ENCODE measurements at places on chromosomes 2 and 18. TPM values are rescaled to one million over a fixed set of nuclear protein-coding genes. Genes with fewer than 3 reads are reported as not detected.

Gene RFX8
- total RNA-seq = 0.60 TPM

Gene DHRS9
- total RNA-seq = 2.6 TPM

Gene FSHR
- not detected for total RNA-seq

Gene DTNA
- 0.43 TPM for total RNA-seq

Gene BMP10
- not detected for total RNA-seq

DNA sequence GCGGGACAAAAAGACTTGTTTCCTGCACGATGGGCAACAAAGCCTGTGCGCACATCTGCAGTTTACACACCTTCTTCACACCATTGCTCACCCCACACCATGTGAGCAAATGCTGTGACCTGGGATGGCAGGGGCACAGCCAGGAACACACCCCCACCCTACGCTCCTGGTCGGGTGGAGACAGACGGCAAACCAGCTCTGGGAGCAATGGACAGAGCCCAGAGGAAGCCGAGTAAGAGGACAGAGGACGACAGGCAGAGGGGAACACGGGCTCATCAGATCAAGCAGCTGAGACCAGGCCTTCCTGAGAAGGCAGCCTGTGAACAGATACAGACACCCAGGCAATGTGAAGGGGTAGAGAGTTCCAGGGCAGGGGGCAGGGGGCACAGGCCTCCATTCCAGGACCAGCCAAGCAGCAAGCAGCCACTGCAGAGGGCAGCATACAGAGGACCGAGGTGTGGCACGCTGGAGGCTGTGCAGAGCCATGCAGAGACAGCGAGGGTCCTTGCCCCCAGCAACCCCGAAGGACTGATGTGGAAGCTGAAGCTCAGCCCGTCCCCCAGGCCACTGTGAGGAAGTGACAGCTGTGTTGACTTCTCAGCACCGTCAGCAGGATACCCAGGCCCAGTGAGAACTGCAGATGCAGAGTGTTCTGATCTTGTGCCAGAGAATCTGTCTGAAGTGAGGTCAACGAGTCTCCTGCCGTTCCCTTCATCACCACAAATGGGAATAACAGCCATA, 46.2 kb downstream of the PARD6G start:
- H3K4me1 ChIP-seq = peaks cover 6% of the 10 kb centered on the region
- H3K4me3 ChIP-seq = no peak overlapping the region
- DNase-seq = no peak
- H3K27me3 ChIP-seq = peaks cover 44% of the 10 kb centered on the region

GRCh38 chr2:105943977-105944376, 199.3 kb downstream of the NCK2 start:
- DNase-seq = no peak
- no peaks in the 10 kb centered on the region for H3K27me3 ChIP-seq
- H3K4me3 ChIP-seq = no peak overlapping the region
- no peak overlapping the region for H3K27ac ChIP-seq

DNA sequence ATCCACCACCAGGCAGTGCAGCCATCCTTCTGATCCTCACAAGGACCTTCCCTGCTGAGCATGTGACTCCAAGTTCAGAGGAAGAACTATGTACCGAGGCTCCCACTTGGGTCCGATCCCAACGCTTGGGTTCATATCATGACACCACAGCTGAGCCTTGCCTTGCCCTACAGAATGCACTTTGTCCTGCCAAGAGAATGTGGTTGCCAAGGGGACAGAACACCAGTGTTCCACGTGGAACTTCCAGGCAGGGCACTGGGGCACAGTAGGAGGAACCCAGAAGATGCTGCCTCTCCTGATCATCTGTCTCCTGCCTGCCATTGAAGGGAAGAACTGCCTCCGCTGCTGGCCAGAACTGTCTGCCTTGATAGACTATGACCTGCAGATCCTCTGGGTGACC, at the start of gene TEX51:
TSS of gene TEX51 (plus strand) at position 255 of the 400 bp plus-strand sequence. CDS start at position 284, 29 bp downstream.
- no peak within 1 kb of the TSS for H3K4me3 ChIP-seq
- H3K4me1 ChIP-seq = no peaks in the 10 kb centered on the region
- H3K36me3 ChIP-seq = no peaks in the 10 kb centered on the region
- DNase-seq = no peak

- H3K4me1 ChIP-seq = peaks cover 24% of the 10 kb centered on the region
- H3K36me3 ChIP-seq = peaks cover 17% of the 10 kb centered on the region
- H3K4me3 ChIP-seq = no peak overlapping the region
- DNase-seq = no peak
- no peak overlapping the region for H3K27ac ChIP-seq
These were observed 21.2 kb downstream of the SMAD4 start for GRCh38 chr18:51051105-51051712.

- peak overlapping the region; percentile 86 for H3K27ac ChIP-seq
- peak; percentile 84 for DNase-seq
- H3K4me1 ChIP-seq = peaks cover 83% of the 10 kb centered on the region
- H3K36me3 ChIP-seq = peaks cover 16% of the 10 kb centered on the region
- no peaks in the 10 kb centered on the region for H3K27me3 ChIP-seq
These were observed 40.1 kb downstream of the DOCK10 start for GRCh38 chr2:225002039-225002655.

- DNase-seq = no peak
- H3K27ac ChIP-seq = no peak overlapping the region
- H3K4me3 ChIP-seq = no peak overlapping the region
- no peaks in the 10 kb centered on the region for H3K4me1 ChIP-seq
- H3K36me3 ChIP-seq = no peaks in the 10 kb centered on the region
- peaks cover 2% of the 10 kb centered on the region for H3K27me3 ChIP-seq
These were observed 227.5 kb downstream of the GULP1 start for GRCh38 chr2:188519136-188519535.

DNA sequence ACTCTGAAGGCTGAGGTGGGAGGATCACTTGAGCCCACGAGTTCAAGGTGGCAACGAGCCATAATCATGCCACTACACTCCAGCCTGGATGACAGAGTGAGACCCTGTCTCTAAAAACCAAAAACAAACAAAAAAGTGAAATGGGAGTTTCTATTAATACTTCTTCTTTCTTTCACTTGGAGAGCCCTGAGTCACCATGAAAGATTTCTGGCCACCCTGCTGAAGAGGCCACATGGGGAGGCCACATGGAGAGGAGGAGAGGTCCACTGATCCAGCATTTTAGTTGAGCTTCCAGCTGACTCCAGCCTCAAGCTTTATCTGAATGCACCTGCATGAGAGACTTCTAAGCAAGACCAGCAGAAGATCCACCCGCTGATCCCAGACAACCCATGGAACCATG, 74.2 kb upstream of the LAPTM4A start:
- no peaks in the 10 kb centered on the region for H3K36me3 ChIP-seq
- no peak overlapping the region for H3K27ac ChIP-seq
- H3K27me3 ChIP-seq = peaks cover 11% of the 10 kb centered on the region

DNA sequence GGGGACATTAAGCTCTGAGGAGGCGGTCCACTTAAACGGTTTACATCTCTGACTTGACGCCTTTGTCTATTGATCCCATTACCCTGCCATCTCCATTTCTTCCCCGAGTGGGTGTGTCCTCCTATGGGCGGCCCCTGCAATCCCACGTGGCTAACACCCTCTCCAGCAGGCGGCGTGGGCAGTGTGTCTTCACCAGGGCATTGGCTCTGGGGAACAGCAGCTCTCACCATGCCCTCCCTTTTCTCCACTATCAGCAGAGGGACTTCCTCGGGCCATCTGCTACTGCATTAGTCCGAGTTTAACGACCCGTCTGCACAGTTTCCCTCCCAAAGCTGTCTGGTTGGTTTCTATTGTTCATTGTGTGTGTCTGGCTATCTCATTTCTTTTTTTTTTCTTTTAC, 511.9 kb upstream of the NRP2 start:
- no peak overlapping the region for H3K4me3 ChIP-seq
- no peak overlapping the region for H3K27ac ChIP-seq
- H3K36me3 ChIP-seq = no peaks in the 10 kb centered on the region

DNA sequence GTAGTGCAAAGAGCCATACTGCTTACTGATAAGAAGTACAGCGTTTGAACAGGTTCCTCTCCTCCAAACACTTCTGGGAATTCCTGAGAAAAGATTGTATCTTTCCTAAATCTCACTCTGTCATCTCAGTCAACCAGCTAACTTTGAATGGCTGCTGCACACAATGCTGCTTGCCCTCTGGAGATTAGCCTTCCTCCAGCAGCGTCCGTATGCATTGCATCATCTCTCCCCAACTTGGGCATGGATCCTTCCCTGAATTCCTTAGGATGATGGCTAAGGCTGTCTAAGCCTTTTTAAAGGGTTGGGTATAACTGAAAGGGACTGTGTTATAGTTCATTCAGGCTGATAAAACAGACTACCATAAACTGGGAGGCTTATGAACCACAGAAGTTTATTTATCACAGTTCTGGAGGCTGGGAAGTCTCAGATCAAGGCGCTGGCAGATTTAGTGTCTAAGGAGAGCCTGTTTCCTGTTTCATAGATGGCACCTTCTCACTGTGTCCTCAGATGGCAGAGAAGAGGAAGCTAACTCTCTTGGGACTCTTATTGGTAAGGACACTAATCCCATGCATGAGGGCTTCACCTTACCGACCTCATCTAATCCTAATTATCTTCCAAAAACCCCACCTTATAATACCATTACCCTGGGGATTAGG, 105.3 kb downstream of the PAX3 start:
- no peak for DNase-seq
- no peak overlapping the region for H3K27ac ChIP-seq
- H3K4me3 ChIP-seq = no peak overlapping the region
- peaks cover 2% of the 10 kb centered on the region for H3K27me3 ChIP-seq
- H3K4me1 ChIP-seq = no peaks in the 10 kb centered on the region
- no peaks in the 10 kb centered on the region for H3K36me3 ChIP-seq

DNA sequence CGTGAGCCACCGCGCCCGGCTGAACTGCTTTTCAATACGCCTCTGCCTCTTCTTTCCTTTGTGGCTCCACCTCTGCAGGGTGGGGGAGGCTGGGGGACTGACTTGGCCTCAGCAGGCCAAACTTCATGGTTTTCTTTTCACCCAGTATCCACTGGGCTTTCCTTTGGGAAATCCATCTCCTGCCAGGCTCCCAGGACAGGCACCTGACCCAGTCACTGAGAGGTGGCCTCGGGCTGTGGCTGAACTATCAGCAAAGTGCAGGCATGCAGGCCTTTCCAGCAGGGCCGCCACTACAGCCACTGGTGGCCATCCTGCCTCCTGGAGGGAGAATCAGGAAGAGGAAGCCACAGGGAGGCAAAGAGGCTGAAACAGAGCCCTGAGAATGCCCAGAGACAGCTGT, 33.4 kb upstream of the SEMA4C start:
- peaks cover 6% of the 10 kb centered on the region for H3K4me1 ChIP-seq
- H3K36me3 ChIP-seq = no peaks in the 10 kb centered on the region
- DNase-seq = no peak
- H3K27ac ChIP-seq = no peak overlapping the region
- no peak overlapping the region for H3K4me3 ChIP-seq

GRCh38 chr2:10285556-10286198, 17.0 kb upstream of the HPCAL1 start:
- H3K4me3 ChIP-seq = no peak overlapping the region
- no peak overlapping the region for H3K27ac ChIP-seq
- H3K4me1 ChIP-seq = peaks cover 3% of the 10 kb centered on the region
- no peaks in the 10 kb centered on the region for H3K36me3 ChIP-seq
